Cardiac fibroblast (primary cell): ENCODE measurements at places on chromosomes 7 and 10.

DNA sequence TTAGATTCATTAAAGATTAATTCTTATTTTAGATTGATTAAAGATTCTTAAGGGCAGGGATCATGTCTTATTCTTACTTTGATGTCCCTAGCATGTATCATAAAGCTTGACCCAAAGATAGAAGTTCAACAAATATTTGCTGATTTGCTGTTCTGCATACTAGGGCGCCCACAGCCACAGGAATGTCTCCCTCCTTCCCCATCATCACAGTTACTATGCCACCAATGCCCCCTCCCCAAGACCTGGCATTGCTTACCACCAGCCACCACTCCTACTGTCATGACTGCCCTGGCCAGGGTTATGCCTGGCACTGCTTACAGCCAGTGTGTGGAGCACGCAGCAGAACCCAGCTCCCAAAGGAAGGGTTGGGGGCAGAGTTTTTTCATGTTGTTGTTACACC lies 86.7 kb upstream of the AGK start:
- DNase-seq: no peak

GRCh38 chr7:130383187-130383980 lies 3.1 kb downstream of the CPA1 start:
- no peak for DNase-seq

DNA sequence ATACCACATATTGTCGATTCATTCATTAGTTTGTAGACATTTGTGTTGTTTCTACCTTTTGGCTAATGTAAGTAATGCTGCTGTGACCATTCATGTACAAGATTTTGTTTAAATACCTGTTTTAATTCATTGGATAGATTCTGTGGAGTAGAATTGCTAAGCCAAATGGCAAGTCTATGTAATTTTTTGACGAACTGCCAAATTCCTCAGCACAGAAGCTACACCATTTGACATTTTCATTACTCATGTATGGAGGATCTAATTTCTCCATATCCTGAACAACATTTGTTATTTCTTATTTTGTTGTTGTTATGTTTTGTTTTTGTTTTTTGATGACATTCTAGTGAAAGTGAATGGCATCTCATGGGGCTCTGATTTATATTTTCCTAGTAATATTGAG lies 1351.3 kb upstream of the SORCS1 start:
- no peak for DNase-seq

- peak; percentile 91 for DNase-seq
Measured at GRCh38 chr10:44253769-44254462, 131.0 kb downstream of the CXCL12 start.

DNA sequence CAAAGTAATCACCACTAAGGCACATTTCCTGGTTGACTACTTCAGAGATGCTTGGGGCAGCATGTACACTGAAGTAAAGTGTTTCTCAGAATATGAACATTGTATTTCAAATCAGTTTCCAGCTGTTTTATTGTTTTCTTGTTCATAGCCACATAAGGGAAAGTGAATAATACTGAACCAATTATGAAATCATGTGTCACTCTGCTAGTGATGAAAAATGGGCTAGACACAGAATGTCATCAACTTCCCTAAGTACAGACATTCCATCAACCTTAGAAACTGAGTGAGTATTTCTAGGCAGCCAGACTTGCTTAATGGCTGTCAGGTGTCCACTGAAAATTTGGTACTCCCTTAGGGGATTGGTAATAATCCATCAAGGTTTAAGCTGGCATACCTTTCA lies 603.5 kb downstream of the ARL4A start:
- peak; percentile 75 for DNase-seq

- no peak for DNase-seq
Measured at GRCh38 chr7:42549866-42550485, 313.0 kb upstream of the GLI3 start.

DNA sequence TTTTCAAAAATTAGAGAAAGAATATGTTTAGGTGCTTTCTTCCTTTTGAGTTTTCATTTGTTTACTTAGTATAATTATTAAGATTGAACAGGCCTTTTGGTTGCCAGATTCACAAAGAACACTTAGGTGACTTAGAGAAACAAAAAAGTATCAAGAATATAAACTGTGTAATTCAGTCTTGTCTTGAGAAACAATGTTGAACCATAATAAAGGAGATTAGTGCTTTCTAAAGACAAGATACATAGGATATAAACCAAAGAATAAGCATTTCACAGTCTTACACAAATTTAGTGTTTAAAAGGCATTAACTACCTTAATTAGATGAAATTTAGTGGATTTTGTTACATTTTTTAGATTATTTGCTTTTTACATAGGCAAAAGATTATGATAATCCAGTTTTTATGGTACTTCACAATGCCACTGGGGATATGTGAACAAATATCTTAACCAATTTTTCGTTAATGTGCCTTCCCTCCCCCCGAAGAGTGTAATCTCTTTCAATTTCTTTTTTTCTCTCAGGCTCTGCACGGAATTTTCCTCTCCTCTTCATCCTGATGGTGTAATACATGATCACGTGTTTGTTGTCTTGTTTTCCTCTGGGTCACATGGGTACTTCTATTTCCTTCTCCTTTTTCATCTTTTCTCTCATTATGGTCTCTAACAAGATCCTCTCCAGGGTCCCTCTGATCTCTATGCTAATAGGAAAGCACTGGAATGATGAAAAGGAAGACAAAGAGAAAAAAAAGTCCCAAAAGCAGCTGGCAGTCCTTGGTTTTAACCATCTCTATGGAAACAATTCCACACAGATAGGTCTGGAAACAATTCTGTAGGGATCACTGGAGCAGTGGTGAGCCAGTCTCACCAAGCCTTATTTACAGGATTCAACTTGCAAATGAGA lies 3.7 kb upstream of the HNRNPH3 start:
- DNase-seq: peak; percentile 82

DNA sequence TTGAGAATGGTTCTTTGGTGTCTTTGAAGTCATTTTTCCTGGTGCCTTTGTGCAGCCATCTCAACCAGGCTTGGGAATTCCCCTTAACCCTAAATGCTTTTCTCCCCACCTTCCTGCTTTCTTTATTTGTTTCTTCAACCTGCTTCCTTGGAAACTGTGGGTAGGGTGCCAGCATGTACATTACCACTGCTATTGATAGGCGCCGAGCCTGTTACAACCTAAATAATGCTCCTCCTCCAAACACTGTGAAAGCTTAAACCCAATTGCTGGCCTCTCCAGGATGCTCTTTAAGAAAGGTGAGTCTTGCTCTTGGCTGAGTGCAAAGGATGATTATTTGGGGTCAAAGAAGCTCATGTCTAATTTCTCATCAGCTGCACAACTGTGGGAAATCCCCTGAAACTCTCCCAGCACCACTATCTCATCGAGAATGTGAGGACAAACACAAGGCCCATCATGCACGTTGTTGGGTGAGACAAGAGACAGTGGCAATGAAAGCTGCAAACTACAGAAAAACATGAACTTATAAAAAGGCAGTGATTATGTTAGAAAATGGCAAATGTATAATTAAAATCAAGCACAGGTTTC lies 285.5 kb upstream of the IGFBP3 start:
- DNase-seq: no peak

GRCh38 chr7:148408307-148408706 lies 182.3 kb upstream of the C7orf33 start:
- no peak for DNase-seq

GRCh38 chr7:83339907-83340306 lies 177.2 kb upstream of the PCLO start:
- no peak for DNase-seq

DNA sequence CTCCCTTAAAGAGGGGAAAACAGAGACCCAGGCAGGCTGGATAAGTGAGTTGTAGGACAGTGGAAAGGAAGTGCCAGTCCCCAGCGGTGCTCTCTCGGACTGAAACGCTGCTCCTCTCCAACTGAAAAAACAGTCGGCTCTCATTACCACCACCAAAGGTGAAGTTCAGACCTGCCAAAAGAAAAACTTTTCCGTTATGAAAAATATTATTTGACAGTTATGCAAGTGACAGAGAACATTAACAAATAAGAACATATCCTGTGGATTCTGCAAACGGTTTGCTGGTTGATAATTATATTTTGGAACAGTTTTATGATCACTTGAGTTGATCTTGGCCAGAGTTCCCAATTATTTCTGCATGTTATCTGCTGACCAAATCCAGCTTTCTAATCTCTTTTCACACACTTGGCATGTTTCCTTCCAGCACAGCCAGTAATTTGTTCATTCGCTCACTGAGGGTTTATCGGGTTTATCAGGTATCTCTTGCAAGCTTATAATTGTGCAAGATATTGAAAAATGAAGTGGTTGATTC lies 82.6 kb downstream of the PTPRE start:
- no peak for DNase-seq

DNA sequence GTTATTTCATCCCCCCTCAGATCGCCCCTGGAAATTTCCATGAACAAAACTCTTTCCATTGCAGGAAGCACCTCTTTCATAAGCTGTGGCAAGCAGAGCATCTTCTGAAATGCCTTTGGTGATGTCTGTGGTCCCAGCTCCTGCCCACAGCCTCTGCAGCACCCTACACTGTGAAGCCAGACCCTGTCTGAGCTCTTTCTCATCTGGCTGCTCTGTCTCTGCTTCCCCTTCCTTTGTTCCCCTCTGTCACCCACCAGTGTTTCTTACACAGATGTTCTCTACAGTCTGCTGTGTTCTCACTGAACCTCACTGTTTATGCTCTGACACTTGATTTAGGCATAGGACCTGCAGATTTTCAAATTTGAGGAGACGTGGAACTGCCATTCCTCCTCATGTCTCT lies 1.9 kb upstream of the TAS2R39 start:
- DNase-seq: no peak

- no peak for DNase-seq
Measured at GRCh38 chr10:121696854-121697253, 98.6 kb upstream of the FGFR2 start.

- no peak for DNase-seq
Measured at GRCh38 chr10:79995979-79996634, 47.2 kb upstream of the SFTPD start.

GRCh38 chr10:123836418-123837145 lies 55.0 kb downstream of the CPXM2 start:
- DNase-seq: no peak

DNA sequence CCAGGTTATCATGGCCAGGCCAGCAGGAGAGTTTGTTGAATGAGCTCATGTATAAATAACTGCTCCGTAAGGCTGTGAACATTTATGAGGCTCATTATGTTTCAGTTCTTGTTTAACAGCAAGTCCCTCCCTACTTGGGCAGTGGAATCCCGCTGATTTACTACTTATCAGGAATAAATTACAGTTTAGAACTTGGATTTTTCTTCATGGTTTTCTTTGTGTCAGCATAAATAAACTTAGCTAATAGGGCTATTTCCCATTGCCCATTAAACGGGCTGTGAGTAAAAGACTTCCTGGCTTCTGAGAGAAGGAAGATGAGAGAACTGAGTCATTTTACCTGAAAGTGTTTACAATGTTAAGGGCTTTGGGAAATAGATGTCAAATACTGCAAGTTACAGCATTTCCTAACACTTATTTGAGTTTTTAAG lies 701.6 kb upstream of the ANKRD30A start:
- no peak for DNase-seq

DNA sequence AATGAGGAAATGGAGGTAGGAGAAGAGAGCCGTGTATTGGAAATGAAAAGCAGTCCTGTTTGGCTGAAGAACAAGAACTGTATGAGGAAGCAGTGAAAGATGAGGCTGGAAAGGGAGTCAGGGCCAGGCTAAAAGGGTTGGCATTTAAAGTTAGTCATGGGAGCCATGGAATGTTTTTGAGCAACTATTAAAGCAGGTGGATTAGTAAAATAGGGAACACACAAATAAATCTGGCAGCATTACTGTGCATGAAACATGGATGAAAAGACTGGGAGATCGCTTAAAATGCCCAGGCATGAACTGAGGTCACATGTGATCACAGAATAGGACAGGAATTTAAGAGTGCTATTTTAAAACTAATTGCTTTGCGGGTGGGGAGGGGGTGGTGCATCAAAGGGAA lies 1.4 kb upstream of the IFRD1 start:
- DNase-seq: no peak
